ENCODE measurements at places on chromosomes 6 and 20. TPM values are rescaled to one million over a fixed set of nuclear protein-coding genes. Genes with fewer than 3 reads are reported as not detected.

GSTA2 gene
- total RNA-seq: 1.1 TPM

DNA sequence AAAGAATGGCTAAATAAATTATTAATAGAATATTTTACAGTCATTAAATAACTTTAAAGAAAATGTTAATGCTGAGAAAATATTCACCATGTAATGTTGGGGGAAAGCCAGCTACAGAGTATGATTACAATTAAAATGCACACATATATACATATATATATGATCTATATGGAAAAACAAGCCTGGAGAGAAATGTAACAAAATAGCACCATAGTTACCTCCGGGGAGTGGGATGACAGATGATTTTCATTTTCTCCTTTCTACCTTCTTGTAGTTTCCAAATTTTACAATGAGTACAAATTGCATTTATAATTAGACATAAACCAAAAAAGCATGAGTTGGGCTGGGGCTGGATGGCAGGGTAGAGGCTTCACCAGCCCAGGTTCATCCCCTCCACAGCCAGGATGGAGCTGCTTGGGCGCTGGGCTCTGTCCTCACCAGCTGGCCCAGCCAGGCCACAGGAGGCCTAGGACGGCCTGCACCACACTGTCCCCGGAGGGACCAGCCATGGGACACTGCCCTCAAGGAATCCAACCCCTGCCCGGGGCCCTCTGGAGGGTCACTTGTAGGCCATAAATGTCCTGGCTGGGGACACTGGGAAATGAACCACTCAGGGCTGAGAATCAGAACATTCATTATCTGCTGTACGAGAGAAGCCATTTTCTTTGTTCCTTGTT, 10.3 kb downstream of the C20orf203 start:
- no peak overlapping the region for H3K4me3 ChIP-seq
- H3K36me3 ChIP-seq: no peaks in the 10 kb centered on the region
- H3K27ac ChIP-seq: no peak overlapping the region
- no peak for DNase-seq
- H3K4me1 ChIP-seq: peaks cover 4% of the 10 kb centered on the region

CPNE5 gene
- not detected for total RNA-seq

DNA sequence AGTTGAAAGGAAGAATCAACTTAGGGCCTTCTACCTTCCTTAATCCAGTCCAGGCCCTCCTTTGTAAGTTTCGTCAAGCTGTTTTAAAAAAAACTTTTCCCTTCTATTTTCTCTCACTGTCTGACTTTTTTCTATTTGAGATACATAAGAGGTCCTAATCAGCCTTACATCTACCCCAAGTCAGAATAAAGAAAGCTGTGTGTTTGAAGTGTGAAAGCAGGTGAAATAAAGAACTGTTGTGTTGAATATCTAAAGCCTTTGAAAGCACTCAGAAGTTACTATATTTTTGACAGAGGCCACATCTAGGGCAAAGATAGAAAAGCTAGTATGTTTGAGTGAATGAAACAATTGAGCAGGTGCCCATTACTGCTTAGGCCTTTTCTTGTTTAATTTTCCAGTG, 35.5 kb downstream of the SH3BGRL2 start:
- H3K36me3 ChIP-seq: no peaks in the 10 kb centered on the region
- H3K4me3 ChIP-seq: no peak overlapping the region
- H3K4me1 ChIP-seq: no peaks in the 10 kb centered on the region

DNA sequence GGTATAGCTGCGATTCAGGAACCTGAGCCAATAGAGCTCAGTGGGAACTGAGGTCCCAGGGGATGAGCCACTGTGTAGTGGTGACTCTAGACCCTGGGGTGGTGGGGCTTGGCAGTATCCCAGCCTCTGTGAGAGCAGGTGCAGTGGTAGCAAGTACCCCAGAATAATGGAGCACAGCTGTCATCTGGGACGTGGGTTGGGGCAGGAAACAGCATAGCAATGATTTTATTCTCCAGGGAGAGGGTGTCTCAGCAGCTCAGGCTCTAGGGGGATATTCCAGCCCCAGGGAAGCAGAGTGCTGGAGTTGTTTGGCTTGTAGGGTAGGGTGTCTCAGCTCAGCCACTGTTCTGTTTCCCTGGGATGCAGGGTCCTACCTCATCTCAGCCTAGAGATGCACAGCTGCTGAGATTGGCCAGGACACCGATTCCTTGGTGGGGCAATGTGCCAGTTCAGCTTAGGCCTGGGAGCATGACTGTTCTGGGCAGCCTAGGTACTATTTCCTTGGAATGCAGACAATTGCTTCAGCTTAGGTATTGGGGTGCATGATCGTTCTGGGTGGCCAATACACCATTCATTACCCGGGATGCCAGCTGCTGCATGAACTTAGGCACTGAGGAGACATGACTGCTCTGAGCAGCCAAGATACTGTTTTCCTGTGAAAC, 34.0 kb upstream of the NUP153 start:
- no peaks in the 10 kb centered on the region for H3K27me3 ChIP-seq
- no peak overlapping the region for H3K27ac ChIP-seq
- H3K4me3 ChIP-seq: no peak overlapping the region
- no peak for DNase-seq
- H3K36me3 ChIP-seq: no peaks in the 10 kb centered on the region

- no peak overlapping the region for H3K27ac ChIP-seq
- no peaks in the 10 kb centered on the region for H3K4me1 ChIP-seq
- no peak overlapping the region for H3K4me3 ChIP-seq
- H3K36me3 ChIP-seq: no peaks in the 10 kb centered on the region
These were observed 28.9 kb upstream of the SCGN start for GRCh38 chr6:25623065-25623464.

TCF21 gene
- 2.6 TPM for total RNA-seq

SPEF1 gene
- 1.4 TPM for total RNA-seq

- H3K4me1 ChIP-seq: no peaks in the 10 kb centered on the region
- no peaks in the 10 kb centered on the region for H3K36me3 ChIP-seq
- DNase-seq: no peak
- no peak overlapping the region for H3K4me3 ChIP-seq
- no peak overlapping the region for H3K27ac ChIP-seq
These were observed 389.5 kb upstream of the MAP3K7 start for GRCh38 chr6:90976341-90976740.

OOEP gene
- 0.74 TPM for total RNA-seq

DNA sequence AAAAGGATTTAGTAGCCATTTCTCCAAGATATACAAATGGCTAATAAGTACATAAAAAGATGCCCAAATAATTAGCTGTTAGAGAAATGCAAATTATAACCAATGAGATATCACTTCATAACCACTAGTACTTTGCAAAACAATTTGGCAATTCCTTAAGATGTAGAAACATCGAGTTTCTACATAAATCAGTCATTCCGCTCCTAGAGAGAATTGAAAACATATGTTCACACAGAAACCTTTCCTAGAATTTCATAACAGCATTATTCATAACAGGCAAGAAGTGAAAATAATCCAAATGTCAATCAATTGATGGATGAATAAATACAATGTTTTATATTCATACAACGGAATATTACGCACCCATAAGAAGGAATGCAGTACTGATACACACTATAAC, 20.5 kb upstream of the NT5E start:
- no peak overlapping the region for H3K4me3 ChIP-seq
- no peak overlapping the region for H3K27ac ChIP-seq
- DNase-seq: no peak
- no peaks in the 10 kb centered on the region for H3K27me3 ChIP-seq

GRCh38 chr6:105593056-105593690, 190.3 kb upstream of the PREP start:
- no peak overlapping the region for H3K27ac ChIP-seq
- no peak overlapping the region for H3K4me3 ChIP-seq
- no peak for DNase-seq
- no peaks in the 10 kb centered on the region for H3K36me3 ChIP-seq
- H3K27me3 ChIP-seq: no peaks in the 10 kb centered on the region

GRCh38 chr6:94270091-94270948, 851.0 kb upstream of the EPHA7 start:
- no peak overlapping the region for H3K27ac ChIP-seq
- H3K4me1 ChIP-seq: no peaks in the 10 kb centered on the region
- no peak for DNase-seq

TTK gene
- 2.3 TPM for total RNA-seq

DNA sequence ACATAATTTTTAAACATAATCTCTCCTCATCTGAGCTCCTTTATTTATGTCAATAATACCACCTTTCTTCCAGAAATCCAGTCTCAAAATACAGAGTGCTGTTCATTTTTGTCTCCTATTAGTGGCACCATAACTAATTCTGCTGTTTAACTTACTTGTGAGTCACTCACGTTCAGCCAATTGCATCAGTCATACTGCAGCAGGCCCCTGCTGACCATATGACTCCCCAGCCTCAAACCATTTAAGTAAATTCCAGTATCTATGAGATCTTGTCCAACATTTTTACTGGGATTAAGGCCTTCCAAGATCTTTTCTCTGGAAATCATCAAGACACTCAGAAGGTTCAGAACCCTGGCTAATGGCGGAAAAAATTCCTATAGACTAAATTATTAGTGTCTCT, 982.2 kb upstream of the MAP3K7 start:
- no peaks in the 10 kb centered on the region for H3K36me3 ChIP-seq
- no peaks in the 10 kb centered on the region for H3K27me3 ChIP-seq
- no peaks in the 10 kb centered on the region for H3K4me1 ChIP-seq
- no peak overlapping the region for H3K27ac ChIP-seq
- no peak for DNase-seq
- H3K4me3 ChIP-seq: no peak overlapping the region

IPCEF1 gene
- 0.72 TPM for total RNA-seq

DNA sequence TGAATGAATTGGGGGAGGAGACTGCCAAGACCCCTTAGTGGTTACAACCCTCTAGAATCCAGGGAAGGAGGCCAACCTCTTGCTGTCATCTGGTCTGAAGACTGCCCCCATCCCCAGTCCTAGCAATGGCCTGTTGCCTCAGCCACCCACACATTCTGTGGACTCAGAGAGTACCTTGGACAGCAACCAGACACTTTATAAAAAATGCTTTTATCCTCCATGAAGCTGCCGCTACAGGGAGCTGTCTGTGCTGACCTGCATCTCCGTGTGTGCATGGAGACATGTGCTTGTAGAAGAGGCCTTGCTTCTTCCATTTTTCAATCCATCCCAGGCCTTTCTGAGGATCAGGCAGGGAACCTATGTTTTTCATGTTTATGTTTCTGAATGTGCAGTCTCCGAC, 15.2 kb downstream of the CDH22 start:
- peaks cover 22% of the 10 kb centered on the region for H3K27me3 ChIP-seq
- no peak overlapping the region for H3K27ac ChIP-seq
- DNase-seq: no peak
- no peak overlapping the region for H3K4me3 ChIP-seq
- no peaks in the 10 kb centered on the region for H3K4me1 ChIP-seq
- no peaks in the 10 kb centered on the region for H3K36me3 ChIP-seq

DNA sequence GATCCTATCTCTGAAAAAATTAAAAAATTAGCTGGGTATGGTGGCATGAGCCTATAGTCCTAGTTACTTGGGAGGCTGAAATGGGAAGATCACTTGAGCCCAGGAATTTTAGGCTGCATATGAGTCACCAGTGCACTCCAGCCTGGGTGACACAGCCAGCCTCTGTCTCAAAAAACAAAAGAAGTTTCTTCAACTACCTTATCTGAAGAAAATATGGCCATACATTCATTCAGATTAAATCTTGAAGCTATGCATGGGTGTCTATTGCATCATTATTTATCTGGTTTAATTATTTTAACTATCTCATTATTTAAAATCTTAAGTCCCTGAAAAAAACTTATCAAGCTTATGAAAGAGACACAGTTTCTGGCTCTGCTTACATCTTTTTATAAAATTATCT, 204.1 kb downstream of the SIM1 start:
- no peak overlapping the region for H3K27ac ChIP-seq
- no peaks in the 10 kb centered on the region for H3K4me1 ChIP-seq
- H3K27me3 ChIP-seq: no peaks in the 10 kb centered on the region
- no peaks in the 10 kb centered on the region for H3K36me3 ChIP-seq
- H3K4me3 ChIP-seq: no peak overlapping the region

GRCh38 chr6:41813469-41813868, 26.0 kb downstream of the TOMM6 start:
- H3K4me3 ChIP-seq: no peak overlapping the region
- no peaks in the 10 kb centered on the region for H3K4me1 ChIP-seq
- DNase-seq: no peak
- no peaks in the 10 kb centered on the region for H3K36me3 ChIP-seq
- no peaks in the 10 kb centered on the region for H3K27me3 ChIP-seq
- no peak overlapping the region for H3K27ac ChIP-seq

DNA sequence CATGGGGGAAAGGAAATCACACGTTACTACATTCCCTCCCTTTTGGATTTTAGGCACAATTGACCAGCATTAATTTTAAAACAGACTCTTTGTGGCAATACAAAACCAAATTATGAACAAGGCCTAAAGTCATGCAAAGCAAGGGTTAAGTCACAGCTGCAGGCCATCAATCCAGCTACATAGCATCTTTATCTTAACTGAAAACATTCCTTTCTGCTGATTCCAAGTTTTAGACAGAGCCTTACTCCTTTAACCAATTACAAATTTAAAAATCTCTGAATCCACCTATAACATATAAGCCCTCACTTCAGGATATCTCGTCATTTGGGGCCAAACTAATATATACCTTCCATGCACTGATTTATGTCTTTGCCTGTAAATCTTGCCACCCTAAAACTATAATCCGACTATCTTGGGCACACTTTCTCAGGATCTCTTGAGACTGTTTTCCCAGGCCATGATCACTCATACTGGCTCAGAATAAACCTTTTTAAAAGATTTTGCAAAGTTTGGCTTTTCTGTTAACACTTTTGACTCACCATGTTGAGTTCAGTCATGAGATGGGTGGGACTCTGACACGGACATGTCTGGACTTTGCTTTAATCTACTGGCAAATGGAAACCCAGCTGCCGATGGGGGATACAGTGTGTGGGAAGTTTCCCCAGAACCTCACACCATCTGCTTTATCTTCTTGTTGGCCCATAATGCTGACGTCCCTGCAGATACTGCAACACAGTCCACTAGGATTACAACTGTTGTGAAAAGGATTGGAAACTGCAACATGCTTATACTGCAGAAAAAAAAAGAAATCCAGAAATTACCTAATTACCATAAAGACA, 757.0 kb downstream of the PTPRT start:
- H3K27ac ChIP-seq: no peak overlapping the region
- no peak for DNase-seq
- H3K4me1 ChIP-seq: no peaks in the 10 kb centered on the region
- H3K36me3 ChIP-seq: no peaks in the 10 kb centered on the region
- no peaks in the 10 kb centered on the region for H3K27me3 ChIP-seq

DNA sequence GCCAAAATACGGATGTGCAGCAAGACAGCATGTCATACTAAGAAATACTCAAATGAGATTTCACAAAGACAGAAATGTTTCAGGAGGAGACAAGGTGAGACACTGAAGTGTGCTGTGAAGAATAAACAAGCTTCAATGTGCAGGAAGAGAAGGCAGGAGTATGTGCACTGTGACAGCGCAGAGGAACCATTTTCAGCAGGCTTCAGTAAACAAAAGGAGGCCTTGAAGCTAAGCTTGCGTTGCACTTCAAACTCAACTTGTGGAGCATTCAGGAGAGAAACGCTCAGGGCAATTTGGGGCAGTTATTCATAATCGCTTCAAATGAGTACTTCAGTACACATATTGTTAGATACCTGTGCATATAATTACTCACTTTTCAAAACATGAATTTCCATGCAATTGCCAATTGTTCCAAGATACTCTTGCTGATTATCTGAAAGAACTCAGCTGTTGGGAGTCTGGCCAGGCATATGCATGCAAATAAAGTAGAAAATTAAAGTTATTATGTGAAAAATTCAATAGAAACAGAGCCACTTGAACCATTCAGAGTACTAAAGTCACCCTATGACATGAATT, 234.2 kb upstream of the OPRM1 start:
- no peak for DNase-seq
- H3K4me1 ChIP-seq: no peaks in the 10 kb centered on the region
- no peak overlapping the region for H3K4me3 ChIP-seq
- no peaks in the 10 kb centered on the region for H3K36me3 ChIP-seq
- no peak overlapping the region for H3K27ac ChIP-seq

Measured in adrenal gland (tissue), 19 donors.